A549 treated with CORT108297 at 1 μM for 4 hours (cell line): ENCODE measurements at places on chromosomes 4 and X. TPM values are rescaled to one million over a fixed set of nuclear protein-coding genes. Genes with fewer than 3 reads are reported as not detected.

The OCRL gene
- total RNA-seq, result 19.1 to 25.7 TPM (median 23.9 TPM) in 5 replicates

The CTAG2 gene
- not detected in 5 replicates for total RNA-seq

The BTC gene
- total RNA-seq, result 1.2 to 1.6 TPM (median 1.3 TPM) in 5 replicates

The PABPC5 gene
- total RNA-seq, result 0.06 TPM in 1 of 5 replicates, not detected in the others

The XAGE1A gene
- 5.1 to 36.0 TPM (median 24.6 TPM) in 5 replicates for total RNA-seq

The ATP7A gene
- total RNA-seq, result 2.5 to 3.4 TPM (median 3.1 TPM) in 5 replicates

The ABCG2 gene
- 17.3 to 21.0 TPM (median 20.2 TPM) in 5 replicates for total RNA-seq

The MAGEA2 gene
- total RNA-seq, result 0.08 to 0.13 TPM (median 0.11 TPM) in 4 of 5 replicates, not detected in the other

The FAM241A gene
- total RNA-seq, result 0.88 to 1.1 TPM (median 1.0 TPM) in 5 replicates

The CSAG1 gene
- 0.32 to 0.54 TPM (median 0.46 TPM) in 5 replicates for total RNA-seq

The RNF150 gene
- 0.27 to 0.51 TPM (median 0.39 TPM) in 5 replicates for total RNA-seq

The SLC49A3 gene
- total RNA-seq, result 0.09 to 0.28 TPM (median 0.16 TPM) in 5 replicates

The MID1 gene
- total RNA-seq, result 33.7 to 54.1 TPM (median 51.1 TPM) in 5 replicates

The XG gene
- total RNA-seq, result 0.07 to 0.09 TPM in 2 of 5 replicates, not detected in the others

The MAGEE1 gene
- 3.6 to 4.9 TPM (median 4.7 TPM) in 5 replicates for total RNA-seq

The SPINK2 gene
- total RNA-seq, result not detected in 5 replicates

The RGN gene
- total RNA-seq, result 0.09 TPM in 1 of 5 replicates, not detected in the others

The TACR3 gene
- total RNA-seq, result not detected in 5 replicates

The NPNT gene
- 0.22 to 0.37 TPM (median 0.32 TPM) in 5 replicates for total RNA-seq

The CXCL5 gene
- 41.0 to 54.6 TPM (median 48.6 TPM) in 5 replicates for total RNA-seq

The GPR82 gene
- not detected in 5 replicates for total RNA-seq

The FAM120C gene
- 3.7 to 6.0 TPM (median 5.7 TPM) in 5 replicates for total RNA-seq

The DGKQ gene
- 5.2 to 10.2 TPM (median 8.7 TPM) in 5 replicates for total RNA-seq

The C4orf54 gene
- total RNA-seq, result not detected in 5 replicates

The FAAH2 gene
- total RNA-seq, result 0.10 to 0.18 TPM (median 0.13 TPM) in 5 replicates

The IGSF1 gene
- 0.25 to 0.41 TPM (median 0.32 TPM) in 5 replicates for total RNA-seq

The RBMX gene
- 204 to 286 TPM (median 217 TPM) in 5 replicates for total RNA-seq

The ACE2 gene
- not detected in 5 replicates for total RNA-seq

The NUP62CL gene
- 13.2 to 17.3 TPM (median 14.8 TPM) in 5 replicates for total RNA-seq

The CFAP47 gene
- not detected in 5 replicates for total RNA-seq

The NSUN7 gene
- 0.18 to 0.60 TPM (median 0.35 TPM) in 5 replicates for total RNA-seq

The SSX4 gene
- total RNA-seq, result not detected in 5 replicates

The EGFL6 gene
- total RNA-seq, result not detected in 5 replicates

The SPACA5B gene
- not detected in 5 replicates for total RNA-seq

The DCHS2 gene
- total RNA-seq, result not detected in 5 replicates

The TRAPPC11 gene
- total RNA-seq, result 9.7 to 14.1 TPM (median 10.4 TPM) in 5 replicates
